ENCODE measurements at places on chromosomes 2 and 18.

GRCh38 chr2:9310798-9311197, 104.2 kb downstream of the ASAP2 start:
- DNase-seq = no peak

DNA sequence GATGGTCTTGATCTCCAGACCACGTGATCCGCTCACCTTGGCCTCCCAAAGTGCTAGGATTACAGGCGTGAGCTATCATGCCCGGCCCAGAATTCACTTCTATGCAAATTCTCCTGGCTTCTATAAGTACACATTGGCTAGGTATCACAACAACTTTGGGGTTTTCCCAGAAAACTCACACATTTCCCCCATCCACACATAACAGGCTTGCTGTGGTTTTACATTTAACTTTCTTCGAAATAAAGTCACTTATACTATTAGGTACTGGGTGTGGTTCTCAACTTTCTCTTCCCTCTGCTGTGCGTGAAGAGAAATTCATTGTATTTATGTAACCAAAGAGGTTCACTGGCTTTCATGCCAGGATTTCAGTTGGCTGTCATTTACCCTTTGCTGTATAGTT, 439.4 kb upstream of the CWC22 start:
- no peak for DNase-seq

DNA sequence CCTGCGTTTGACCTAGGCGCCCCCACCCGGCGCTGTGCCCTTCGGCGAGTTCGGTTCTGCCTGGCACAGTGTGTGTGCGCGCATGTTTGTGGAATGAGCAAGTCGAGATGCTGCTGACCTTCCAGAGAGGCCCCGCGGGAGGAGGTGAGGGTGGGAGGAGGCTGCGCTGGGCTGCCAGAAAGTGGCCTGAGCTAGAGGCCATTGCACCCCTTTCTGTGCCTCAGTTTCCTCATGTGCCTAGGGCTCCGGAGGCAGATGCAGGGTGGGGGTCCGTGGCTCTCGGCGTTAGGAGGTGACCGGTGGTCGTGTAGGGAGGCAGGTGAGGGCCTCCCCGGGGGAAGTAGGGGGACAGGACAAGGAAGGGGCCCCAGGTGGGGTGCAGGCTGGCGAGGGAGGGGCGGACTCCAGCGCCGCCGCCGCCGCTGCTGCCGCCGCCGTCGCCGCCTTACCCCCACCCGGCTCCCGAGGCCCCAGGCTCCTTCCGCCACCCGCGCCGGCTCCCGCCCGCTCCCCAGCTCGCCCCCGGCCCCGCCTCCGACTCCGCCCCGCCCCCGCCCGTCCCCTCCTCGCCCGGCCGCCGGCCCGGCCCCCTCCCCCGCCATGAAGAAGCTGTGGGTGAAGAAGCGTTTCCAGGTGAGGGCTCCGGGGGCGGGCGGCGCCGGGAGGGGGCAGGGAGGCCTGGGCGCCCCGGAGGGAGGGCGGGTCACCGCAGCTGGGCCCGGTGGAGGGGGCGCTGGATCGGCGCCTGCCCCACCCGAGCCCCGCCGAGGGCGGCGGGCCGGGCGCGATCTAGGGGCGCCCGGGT, 7.0 kb downstream of the SPEG start:
- no peak for DNase-seq

GRCh38 chr2:121470917-121471316, 59.8 kb upstream of the RNU4ATAC start:
- DNase-seq = no peak

DNA sequence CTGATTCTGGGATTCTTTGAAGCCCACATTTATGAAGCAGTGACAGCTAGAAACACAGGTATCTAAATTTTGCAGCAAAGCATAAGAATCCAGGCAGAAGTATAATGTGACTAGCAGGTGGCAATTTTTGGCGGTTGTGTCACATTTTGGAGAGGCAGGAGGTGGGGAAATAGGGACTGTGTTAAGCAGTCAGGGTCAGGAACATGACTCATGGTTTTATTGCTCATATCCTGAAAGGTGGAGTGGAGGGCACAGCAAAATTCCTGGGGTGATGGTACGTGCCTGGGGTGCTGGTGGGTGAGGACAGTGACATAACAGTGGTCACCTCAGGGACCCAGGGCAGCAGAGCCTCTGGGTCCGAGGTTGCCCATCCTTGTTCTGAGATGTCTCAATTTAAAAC, 63.5 kb upstream of the TTN start:
- DNase-seq = no peak

DNA sequence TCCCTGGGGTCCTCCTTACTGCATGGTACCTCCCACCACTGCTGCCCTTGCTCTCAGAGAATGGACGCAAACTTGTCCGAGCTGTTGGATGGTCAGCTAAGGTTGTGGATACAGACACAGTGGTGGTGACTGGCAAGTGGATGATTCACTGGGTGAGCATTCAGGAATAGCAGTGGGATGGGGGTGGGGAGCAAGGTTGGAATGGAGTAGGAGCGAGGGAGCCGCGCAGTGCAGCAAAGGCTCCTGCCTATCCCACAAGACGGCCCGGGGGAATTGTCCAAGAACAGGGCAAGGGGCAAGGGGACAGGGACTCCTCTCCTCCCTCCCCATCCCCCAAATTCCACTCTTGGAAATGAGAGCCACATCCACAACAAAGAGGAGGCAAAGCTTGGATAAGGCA, 102.2 kb downstream of the PIEZO2 start:
- DNase-seq = no peak

GRCh38 chr2:187617905-187618304, 63.7 kb upstream of the TFPI start:
- no peak for DNase-seq

Measured in fibroblast of skin of left biceps (primary cell).